Hematopoietic multipotent progenitor cell treated with erythropoietin and hydrocortisone succinate and interleukin-3 and kit ligand, for 4 days (in vitro differentiated cells): ENCODE measurements at places on chromosomes 6 and 20.

DNA sequence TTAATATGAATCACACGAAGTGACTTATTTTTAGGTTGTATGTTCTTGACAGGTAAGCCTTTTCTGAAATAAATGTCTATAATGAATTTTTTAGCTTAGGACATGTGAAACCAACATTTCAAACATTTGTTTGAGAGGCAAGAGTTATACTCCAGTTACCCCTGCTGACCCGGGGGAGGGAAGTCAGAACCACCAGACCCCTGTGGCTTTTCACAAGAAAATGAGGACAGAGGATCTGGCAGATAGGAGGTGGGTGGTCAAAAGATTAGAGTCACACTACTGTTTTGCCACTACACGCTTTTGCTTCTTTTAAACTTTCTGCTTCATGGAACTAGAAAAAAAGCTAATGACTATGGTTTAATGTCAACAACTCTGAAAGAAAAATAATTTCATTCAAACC lies 27.5 kb upstream of the ADGRF4 start:
- peak; percentile 39 for DNase-seq

GRCh38 chr20:3551681-3552434 lies 81.0 kb downstream of the ATRN start:
- no peak for DNase-seq

- DNase-seq, result no peak
Measured at GRCh38 chr6:6964675-6965074, 143.1 kb upstream of the RREB1 start.

DNA sequence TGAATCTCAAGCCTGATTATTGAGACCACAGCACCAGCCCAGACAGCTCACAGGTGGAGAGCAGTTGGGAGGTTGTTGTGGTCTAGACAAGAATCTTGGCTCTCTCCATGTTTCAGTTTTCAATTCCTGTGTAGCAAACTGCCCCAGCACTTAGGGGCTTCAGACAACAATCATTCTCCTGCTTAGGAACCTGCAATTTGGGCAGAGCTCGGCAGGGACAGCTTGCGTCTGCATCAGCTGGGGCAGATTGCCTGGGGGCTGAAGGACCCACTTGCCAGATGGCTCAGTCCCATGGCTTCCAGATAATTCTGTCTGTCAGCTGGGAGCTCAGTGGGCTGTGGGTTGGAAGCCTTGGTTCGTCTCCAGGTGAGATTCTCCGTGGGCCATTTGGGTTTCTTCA lies 6.9 kb downstream of the TGM6 start:
- DNase-seq, result no peak

- DNase-seq, result peak; percentile 52
Measured at GRCh38 chr20:4813076-4813862, 91.6 kb downstream of the PRND start.

DNA sequence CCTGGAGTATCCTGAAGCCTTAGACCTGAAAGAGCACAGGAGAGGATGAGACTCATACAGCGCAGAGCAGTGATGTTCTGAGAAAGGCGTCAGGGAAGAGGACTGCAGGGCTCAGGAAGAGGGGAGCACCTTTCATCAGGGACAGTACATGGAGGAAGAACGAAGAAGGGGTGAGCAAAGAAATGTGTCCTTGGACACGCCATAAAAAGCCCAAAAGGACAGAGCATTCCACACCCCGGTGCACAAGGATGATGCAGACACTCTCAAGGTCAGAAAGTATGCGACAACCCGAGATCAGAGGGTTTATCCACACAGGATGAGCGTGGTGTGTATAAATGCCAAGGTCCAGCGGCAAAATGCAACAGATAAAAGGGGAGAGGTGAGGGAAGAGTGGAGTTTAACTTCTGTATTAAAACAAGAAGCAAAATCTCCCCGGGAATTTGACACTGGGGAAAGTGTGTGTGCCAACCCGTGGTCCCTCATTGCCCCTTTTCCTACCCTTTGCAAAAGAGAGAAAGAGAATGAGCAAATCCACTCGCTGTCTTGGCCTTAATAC lies 64.4 kb downstream of the SLC23A2 start:
- DNase-seq, result no peak

- DNase-seq, result peak; percentile 66
Measured at GRCh38 chr6:21935561-21936028, 342.0 kb downstream of the SOX4 start.

DNA sequence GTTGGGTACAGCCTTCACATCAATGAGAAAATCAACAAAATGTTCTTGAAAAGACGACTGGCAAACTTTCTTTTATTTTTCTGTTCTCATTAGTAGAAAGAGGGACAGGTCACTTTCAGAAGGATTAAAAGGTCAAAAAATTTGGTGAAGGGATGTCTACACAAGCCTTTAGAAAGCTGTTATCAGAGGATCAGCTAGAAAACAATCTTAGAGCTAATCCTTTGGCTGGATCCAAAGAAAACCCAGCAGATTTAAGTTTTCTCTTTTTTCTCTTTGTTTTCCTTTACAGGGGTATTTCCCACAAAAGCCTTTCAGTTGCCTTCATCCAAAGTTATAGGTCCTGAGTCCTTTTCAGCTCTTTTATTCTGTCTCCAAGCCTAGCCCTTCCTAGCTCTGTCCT lies 57.3 kb upstream of the EDN1 start:
- no peak for DNase-seq
